ENCODE measurements at places on chromosomes 1 and 21.

GRCh38 chr1:188314557-188315137 is 1485.9 kb downstream of the PLA2G4A start:
- DNase-seq = no peak

GRCh38 chr1:209375671-209376365 is 207.7 kb upstream of the CAMK1G start:
- no peak for DNase-seq

DNA sequence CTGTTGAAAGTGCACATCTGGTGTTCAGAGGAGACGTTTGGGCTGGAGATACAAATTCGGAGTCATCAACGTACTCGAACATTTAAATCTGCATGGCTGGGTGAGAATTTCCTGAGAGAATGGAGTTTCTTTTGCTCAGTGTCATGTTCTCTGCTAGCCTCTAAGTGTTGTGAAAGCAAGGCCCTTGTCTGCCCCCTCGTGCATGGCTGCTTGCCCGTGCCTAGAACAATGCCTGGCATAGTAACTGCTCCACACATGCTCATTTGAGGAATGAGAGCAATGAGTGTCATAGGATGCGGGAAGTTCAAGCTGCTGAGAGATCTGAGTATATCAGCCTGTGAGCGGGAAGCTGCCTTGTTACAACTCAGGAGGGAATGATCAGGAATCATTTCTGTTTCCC is 171.1 kb upstream of the CSF3R start:
- no peak for DNase-seq

DNA sequence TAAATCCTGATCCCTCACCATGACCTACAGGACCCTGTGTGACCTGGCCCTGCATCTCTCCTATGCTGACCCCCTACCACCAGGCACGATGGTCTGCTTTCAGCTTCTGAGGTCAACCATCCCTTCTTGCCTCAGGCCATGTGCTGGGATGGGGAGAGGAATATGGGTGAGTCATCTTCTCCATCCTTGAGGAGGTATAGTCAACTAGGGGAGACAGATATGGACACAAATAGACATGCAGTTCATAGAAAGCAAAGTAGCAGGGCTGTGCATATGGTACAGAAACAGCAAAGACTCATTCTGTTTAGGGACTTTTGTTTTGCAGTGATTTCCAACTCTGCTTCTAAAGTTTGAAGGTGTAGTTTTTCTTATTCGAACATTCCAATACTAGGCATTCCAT is 250.8 kb upstream of the FGGY start:
- no peak for DNase-seq

GRCh38 chr21:14550135-14550534 is 4.0 kb upstream of the SAMSN1 start:
- peak; percentile 89 for DNase-seq

DNA sequence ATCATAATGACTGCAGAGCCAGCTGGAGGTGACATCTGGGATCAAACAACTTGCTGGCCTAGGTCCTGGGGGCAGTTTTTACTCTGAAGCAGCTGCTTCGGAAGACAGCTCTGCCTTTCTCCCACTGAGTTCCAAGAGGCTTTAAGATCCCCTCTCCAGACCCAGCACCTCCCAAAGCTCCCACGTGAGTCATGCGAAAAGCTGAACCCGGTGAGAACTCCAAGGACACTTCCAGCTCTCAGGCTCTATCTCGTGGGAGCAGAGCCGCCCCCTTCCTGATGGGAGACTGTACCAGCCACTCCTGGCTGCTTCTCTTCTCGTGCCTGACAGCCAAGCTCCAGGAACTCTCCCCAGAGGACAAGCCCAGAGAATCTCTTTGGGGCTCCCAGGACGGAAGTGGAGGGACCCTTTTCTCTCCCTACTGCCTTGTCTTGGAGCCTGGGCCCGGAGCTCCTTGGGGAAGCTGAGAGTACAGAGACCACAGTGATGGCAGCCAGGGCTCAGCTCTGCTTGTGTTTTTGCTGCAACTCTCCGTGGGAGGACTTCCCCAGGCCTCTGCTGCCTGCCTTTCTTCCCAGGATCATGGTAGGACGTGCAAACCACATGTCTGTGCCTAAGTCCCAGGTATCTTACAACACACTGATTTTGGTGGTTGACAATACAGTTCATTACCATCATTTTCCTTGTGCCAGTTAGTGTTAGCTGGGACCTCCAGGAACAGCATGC is 40.6 kb downstream of the STUM start:
- no peak for DNase-seq

GRCh38 chr1:225921734-225922709 is 2.0 kb downstream of the PYCR2 start:
- DNase-seq = no peak

GRCh38 chr1:31783846-31784245 is 19.7 kb upstream of the ADGRB2 start:
- DNase-seq = no peak

- DNase-seq = no peak
Measured at GRCh38 chr1:65477414-65478378, 57.2 kb downstream of the LEPR start.

DNA sequence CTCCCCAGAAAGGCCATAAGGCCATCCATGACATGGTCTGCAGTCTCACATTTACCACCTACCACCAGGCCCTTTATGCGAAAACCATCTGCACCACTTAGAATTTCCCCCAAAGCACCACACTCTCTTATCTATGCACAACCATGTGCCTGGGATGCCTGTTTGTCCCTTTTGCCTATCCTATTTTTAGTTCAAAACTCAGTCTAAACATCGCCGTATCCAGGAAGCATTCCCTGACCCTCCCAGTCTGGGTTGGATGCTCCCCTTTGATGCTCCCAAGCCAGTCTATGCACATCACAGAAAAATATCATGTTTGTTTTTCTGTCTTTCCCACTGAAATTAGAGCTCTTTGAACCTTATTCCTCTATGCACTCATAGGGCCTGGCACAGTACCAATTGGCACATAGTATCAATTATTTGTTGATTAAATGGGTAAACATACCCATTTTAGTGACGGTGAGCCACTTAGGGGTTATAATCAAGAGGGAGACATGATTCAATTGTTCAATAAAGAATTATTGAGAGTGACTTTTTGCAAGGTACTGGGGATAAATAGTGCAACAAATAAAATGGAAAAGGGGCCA is 6.7 kb downstream of the MPL start:
- no peak for DNase-seq

DNA sequence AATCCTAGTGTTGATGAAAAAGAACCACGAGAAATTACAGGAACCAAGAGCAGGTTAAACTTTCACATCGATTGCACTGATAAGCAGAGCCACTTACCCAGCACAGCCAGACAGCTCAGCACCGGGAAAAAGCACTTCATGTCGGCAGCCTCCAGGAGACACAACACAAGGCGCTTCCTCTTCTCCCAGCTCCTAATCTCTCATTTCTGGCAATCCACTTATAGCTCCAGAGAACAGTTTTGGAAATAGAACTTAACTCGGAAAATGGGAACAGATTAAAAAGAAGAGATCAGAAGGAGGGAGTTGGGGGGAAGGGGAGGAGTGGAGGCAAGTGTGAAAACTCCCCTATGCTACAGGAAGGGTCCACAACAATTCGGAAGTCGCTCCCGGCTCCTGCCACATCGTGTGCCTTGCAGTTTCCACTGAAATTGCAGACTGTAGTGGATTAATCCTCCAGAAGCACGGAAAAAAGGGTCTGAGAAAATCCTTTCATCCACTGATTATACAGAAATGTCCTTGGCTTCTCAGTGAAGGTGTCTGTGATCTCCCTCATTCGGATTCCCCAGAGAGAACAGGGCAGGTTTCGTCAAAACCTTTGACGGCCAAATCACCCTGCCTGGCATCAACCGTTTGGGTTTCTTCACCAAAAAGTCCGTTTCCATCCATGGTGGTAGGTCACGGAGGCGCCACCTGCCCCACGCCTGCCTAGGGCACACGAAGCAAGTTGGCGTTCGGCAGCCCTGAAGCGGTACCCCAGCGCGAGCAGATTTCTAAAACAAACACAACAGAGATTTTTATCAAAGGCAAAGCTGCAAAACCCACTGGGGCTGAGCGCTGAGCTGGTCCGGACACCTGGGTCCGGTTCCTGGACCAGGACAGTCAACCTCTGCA is 1.1 kb downstream of the IGSF3 start:
- no peak for DNase-seq

DNA sequence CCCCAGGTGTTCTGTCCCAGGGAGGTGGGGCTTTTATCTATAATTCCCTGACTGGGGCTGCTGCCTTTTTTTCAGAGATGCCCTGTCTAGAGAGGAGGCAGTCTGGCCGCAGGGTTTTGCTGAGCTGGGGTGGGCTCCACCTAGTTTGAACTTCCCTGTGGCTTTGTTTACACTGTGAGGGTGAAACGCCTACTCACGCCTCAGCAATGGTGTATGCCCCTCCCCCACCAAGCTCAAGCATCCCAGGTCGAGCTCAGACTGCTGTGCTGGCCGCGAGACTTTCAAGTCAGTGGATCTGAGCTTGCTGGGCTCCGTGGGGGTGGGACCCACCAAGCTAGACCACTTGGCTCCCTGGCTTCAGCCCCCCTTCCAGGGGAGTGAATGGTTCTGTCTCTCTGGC is 124.3 kb downstream of the CENPF start:
- DNase-seq = no peak

DNA sequence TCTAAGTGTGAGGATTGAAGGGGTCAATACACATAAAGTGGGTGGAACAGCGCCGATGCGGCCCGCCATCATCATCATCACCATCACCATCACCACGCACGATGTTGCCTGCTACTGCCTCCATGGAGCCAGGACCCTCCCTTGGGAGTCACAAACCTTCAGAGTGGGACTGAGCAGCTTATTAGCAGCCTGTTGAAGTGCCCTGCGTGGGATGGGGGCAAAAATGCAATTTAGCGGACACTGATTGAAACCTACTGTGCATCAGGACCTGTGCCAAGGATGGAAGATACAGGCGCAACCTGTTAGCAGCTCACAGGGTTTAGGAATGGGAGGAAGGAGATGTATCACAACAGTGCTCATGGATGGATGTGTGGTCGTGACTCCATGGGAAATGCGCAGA is 26.7 kb downstream of the STPG1 start:
- no peak for DNase-seq

GRCh38 chr1:117512728-117513321 is 93.0 kb upstream of the TENT5C start:
- peak; percentile 54 for DNase-seq

- no peak for DNase-seq
Measured at GRCh38 chr1:64505232-64505943, 35.5 kb downstream of the CACHD1 start.

GRCh38 chr1:160797861-160798273 is 1.9 kb downstream of the LY9 start:
- DNase-seq = no peak

- peak; percentile 33 for DNase-seq
Measured at GRCh38 chr1:228472655-228473054, 14.5 kb upstream of the RNF187 start.

- no peak for DNase-seq
Measured at GRCh38 chr21:35256468-35256988, 207.4 kb upstream of the RUNX1 start.

GRCh38 chr21:29005696-29006095 is 13.0 kb upstream of the LTN1 start:
- DNase-seq = no peak

- peak; percentile 50 for DNase-seq
Measured at GRCh38 chr1:226820941-226821718, 49.3 kb upstream of the PSEN2 start.

GRCh38 chr1:117143871-117144270 is 22.3 kb upstream of the TRIM45 start:
- DNase-seq = no peak

DNA sequence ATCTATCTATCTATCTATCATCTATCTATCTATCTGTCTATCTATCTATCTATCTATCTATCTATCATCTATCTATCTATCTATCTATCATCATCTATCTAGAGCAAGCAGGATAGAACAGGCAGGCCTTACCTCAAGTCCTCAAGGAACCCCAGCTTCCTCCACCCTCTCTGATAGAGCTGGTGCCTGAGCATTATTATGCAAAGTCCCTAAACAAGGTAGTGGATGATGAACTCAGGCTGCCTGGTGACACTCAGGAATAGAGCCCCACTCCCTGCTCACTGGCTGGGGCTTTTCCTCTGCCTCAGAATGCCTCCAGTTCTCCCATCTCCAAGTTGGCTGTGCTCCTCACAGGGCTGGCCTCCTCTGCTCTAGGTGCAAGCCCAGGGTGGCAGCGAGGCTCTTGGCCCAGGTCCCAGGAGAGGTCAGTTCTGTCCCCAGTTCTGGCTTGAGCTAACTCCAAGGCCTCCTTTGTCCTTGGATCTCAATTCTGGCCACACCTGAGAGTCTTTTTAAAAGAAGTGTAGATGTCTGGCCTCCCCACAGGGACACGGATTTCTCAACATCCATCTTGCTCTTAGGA is 60.2 kb downstream of the PCP4 start:
- DNase-seq = no peak

DNA sequence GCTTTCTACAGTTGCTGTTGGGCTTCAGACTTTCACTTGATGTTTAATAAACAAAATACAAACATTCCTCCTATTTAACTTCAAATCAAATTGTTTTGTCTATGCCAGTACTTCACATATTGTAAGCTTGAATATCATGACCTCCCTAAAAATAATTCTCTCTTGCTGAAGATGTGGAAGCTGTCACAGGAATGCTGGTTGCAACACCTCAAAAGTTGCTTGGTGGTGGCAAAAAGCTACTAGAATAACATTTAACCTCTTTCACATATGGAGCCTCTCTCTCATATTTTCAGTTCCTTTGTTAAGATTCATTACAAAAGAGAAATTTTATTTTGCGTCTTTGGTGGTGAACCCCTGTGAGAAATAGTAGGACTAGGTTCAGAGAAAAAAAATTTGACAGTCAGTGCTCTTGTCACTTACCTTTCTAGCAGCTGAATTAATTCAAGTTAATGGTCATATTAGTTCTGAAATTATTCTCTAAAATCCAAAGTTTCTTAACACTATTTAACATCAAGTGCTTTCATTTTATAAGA is 25.5 kb upstream of the F13B start:
- no peak for DNase-seq

DNA sequence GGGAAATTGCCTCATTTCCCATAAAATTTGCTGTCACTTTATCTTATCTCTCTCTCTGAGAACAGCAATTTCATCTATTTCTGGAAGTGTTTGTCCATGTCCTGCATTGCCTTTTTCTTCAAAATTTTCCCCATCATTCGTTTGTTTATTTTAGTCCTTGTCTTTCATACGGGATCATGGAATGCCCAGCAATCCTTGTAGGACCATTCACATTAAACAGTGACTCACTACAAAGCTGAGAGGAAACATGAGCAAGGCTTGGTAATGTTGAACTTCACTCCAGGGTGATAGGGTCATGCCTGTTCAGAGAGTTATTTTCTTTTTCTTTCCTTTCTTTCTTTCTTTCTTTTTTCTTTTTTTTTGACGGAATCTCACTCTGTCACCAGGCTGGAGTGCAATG is 32.2 kb upstream of the HNRNPU start:
- no peak for DNase-seq

GRCh38 chr21:32414579-32415358 is 2.3 kb downstream of the EVA1C start:
- DNase-seq = no peak
